ENCODE measurements at places on chromosomes 6 and 20.

DNA sequence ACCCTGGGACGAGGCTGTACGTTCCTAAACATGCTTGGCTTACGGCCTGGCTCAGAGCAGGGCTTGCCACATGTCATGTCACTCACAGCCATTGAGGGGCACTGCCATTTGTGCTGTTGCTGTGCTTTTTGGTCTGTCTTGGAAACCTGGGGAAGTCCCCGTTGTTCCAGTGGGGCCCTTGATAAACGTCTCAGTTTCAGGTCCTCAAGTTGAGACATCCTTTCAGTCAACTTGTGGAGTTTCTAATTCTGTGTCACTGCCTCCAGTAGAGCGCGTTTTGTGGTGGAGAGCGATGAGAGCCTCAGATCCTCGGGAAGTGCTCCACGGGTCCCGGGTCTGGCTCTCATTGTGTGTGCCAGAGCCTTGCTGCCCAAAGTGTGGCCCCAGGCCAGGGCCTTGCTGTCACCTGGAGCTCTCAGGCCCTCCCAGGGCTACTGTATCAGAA, 43.0 kb upstream of the CCR6 start:
- DNase-seq, result no peak

DNA sequence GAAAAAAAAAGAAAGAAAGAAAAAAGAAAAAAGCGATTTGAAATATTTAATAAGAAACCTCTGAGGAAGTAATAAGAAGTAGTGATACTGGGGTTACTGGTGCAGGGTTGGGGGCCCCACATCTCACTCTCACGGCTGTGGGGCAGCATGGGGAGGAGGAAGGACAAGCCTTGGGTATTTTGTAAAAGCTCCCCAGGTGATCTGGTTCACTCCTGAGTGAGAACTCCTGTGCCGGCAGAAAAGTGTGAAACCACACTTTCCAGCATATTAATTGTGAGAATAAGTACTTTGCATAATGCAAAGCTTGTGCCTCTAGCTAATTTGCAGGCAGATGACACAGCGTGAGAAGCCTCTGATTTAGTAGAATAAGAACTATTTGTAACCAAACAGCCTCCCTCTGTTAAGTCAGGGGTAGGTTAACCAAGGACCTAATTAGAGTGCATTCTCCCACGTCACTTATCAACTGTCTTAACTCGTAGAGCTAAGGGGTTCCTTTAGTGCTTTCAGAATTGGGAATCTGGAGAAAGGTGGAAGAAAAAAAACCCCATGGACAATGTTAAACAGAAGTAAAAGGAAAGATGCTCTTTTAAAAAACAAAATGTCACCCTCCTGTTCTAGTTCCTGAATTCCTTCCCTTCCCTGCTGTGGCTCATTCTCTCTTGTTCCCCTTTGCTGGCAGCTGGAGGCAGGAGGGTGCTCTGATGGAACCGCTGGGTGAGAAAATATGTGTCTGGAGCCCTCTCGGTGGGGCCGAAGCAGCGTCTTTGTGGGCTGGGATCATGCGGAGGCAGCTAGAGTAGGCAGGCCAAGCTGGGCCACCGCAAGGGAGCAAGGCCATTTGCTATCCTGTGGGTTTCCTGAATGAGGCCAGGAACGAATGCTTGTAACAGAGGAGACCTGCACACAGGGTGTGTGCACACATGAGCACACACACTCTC, 108.7 kb downstream of the FYN start:
- no peak for DNase-seq

DNA sequence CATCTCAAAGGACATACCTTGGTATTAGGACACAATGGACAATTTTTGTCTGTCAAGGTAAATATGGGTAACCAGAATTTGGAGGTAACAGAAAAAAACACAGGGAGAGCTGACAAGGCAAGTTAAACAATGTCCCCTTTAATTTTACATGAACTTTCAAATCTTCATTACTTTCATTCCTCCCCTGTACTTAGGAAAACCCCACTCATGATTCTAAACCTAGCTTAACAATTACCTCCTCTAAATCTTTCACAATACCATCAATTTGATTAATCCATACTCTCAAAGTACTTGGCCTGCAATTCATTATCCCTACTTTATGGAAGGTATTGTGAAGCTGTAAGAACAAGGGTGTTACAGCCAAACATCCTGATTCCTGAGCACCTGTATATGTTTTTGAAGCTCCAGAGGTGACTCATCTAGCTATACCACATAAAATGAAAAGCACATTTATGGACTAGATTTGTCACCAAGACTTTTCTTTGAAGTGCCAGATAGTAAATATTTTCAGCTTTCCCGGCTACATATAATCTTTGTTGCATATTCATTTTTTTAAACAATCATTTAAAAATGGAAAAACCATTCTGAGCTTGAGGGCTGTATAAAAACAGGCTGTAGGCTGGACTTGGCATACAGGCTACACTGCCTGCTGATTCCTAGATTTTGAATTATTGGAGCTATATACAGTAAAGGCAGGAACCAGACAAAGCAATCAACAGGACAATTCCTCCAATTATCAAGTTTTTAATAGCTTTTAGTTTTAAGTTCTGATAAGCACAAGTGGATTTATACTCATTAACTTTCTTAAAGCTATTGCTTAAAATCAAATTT, 22.9 kb downstream of the DEK start:
- DNase-seq, result no peak

GRCh38 chr20:45347297-45347935, 808 bp downstream of the SDC4 start:
- no peak for DNase-seq

GRCh38 chr6:18406955-18407749, 20.0 kb downstream of the RNF144B start:
- DNase-seq, result no peak

DNA sequence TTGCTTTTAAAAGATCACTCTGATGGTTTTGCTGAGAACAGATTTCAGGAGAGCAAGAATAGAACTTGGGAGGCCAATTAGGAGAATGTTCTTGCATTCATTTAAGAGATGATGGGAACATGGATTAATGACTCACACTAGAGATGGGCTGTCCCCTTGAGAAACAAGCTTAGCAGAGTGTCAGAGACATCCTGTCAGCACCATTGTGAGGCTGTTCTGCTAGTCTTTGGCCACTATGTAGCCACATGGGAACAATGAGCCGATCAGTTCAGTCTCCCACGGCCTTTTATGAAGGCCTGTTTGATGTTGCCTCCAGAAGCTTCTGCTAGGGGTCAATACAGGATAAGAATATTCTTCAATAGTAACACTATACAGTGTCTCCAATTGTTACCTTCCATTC, 113.0 kb upstream of the EYA4 start:
- no peak for DNase-seq

DNA sequence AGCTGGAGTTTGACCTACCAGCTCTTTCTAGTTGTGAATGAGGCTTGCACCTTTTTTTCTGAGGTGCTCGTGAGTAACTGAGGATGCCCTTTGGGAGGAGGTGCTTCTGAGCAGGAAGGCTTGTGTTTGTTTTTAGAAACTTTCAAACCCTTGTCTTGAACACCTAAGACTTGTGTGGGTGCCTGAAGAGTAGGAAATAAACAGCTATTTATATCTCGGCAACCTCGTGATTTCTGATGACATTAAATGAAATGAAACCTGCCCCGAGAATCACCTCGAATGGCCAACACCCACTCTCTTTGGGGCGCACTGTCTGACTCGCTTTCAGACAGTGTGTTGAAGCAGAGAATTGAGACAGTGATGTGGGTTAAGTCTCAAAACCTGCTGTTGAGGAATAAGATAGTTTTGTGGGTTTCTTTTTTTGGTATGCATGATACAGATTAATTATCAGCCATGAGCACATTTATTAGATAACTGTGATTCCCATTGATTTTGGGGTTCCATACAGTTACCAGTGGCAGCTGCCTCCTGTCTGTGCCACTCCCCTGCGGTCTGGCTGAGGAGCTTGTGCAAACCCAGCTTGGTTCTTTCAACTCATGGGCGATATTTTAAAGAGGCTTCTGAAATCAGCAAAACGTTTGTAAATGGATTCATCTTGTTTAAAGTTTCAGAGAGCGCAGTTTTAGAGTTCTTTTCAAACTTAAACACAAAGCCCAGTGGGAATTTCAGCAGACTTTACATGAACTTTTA, 8.4 kb downstream of the IRF4 start:
- DNase-seq, result no peak

- DNase-seq, result no peak
Observed at GRCh38 chr20:49199729-49200293, 11.7 kb upstream of the STAU1 start.

DNA sequence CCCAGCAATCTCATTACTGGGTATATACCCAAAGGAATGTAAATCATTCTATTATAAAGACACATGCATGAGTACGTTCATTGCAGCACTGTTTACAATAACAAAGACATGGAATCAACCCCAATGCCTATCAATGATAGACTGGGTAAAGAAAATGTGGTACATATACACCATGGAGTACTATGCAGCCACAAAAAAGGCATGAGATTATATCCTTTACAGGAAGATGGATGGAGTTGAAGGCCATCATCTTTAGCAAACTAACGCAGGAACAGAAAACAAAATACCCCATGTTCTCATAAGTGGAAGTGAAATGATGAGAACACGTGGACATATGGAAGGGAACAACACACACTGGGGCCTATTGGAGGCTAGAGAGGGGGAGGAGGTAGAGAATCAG, 115.7 kb downstream of the NUS1 start:
- DNase-seq, result no peak

GRCh38 chr6:109087661-109088264, 6.9 kb downstream of the SESN1 start:
- no peak for DNase-seq

GRCh38 chr6:127381384-127381783, 38.0 kb upstream of the ECHDC1 start:
- no peak for DNase-seq

- DNase-seq, result no peak
Observed at GRCh38 chr20:12019715-12020114, 102.0 kb downstream of the BTBD3 start.

GRCh38 chr20:52936351-52937340, 35.5 kb upstream of the TSHZ2 start:
- DNase-seq, result no peak

- no peak for DNase-seq
Observed at GRCh38 chr6:72418495-72418894, 203.4 kb upstream of the KCNQ5 start.

DNA sequence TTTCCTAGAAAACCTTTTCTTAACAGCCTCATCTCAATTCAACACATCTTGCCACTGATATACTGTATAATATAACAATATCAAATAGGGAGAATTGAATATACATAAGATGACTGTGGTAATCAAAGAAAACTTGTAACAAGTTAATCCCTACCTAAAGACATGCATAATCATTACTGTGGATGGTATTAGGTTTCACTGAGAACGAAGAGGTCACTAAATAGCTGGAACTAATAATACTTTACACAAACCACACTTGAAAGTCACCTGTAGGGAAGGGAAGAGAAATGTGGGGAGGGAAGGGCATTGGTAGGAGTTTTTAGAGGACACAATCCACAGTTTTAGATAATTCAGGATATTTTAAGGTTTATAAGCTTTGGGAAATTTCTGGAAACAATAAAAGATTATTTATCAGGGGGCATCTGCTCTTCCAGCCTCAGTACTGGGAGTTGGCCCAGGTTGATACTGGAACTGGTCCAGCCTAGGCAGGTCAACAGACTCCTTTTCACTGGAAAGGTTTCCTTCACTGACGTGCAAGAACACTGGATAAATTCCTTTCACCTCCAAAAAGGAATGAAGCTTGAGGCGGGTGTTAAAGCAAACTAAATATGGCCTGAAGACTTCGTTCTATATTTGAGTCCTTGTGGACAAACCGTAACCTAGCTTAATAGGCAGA, 44.0 kb downstream of the MAP7 start:
- DNase-seq, result peak; percentile 70

DNA sequence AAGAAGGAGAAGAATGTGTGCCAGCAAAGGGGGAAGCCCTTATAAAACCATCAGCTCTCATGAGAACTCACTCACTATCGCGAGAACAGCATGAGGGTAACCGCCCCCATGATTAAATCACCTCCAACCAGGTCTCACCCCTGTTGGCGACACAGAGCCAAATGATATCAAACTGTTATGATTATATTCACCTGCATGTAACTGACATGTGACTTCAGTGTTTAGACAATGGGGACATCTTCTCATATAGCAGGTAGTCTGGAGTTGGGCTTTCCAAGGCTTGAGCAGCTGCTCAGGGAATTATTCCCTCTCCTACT, 115.2 kb downstream of the SASH1 start:
- no peak for DNase-seq

DNA sequence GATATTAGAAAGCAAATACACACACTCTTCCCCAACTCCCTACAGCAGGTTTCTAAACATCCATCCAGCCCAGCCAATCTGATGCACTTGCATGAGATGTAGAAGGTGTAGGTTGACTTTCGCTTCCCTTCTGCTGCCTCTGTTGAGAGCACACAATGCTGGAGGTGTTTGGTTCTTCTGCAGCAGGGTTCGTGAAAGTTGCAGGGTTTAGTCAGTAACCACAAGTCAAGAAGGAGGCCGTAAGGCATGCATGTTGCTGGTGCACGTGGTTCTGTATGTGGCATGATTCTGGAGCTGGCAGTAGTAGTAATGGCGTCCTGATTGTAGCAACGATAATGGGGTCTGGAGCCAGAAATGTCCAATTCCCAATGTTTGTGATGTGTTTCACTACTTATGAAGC, 53.0 kb downstream of the DEK start:
- no peak for DNase-seq

DNA sequence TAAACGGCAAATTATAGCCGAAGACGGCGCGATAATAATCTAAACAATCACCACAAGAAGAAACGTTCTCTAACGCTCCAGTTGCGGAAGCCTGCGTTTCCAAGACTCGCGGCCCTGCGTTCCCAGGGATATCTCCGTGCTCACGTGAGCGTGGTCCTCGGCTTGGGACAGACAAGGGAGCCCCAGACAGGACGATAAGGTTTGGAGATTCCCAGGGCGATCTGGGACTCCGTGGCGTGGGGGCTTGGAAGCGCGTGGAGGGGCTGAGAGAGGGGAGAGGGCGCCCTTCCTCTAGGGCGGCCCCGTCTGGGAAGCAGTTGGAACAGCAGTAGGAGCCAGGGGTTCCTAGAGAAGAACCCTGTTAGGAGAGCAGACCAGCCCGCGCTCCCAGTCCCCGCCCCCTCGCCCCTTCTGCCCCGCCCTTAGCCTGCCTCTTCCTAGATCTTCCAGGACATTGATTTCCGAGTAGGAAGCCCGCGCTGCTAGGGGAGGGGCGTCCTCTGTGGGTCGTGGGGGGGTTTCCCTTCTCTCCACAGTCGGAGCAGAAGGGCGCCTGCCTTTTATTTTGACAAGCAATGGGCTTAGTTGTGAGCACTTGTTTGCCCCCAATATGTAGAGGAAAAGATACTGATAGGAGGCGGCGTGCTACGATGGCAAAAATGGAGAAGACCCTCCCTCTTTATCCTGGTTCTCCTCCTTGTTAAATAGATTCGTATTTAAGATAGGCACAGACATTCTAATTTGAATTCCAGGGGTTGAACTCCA, 10.6 kb downstream of the NRN1 start:
- DNase-seq, result no peak

DNA sequence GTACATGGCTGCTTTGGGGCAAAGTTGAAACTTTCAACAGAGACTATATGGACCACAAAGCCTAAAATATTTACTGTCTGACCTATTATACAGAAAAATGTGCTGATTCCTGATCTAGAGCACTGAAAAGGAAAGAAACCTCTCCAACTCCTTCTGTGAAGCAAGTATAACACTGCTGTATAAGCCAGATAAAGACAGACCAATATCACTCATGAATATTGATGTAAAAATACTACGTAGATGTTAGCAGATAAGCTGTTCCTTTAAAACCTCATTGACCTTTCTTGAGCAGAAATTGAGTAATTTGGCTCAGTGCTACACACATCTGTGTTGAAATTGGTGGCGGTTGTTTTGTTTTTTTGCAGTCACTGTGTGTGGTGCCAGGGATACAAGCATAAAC, 69.9 kb upstream of the HDAC2 start:
- DNase-seq, result no peak

- DNase-seq, result no peak
Observed at GRCh38 chr6:44216677-44217331, at the start of gene MYMX. Gene MYMX, plus strand, starts transcription at chr6:44216926. Its CDS starts 546 bp downstream, at chr6:44217472.
